Foreskin melanocyte (primary cell): ENCODE measurements at places on chromosomes 1 and 21.
A peak's percentile ranks its signal among the peaks of the same experiment; 100 is the strongest.

GRCh38 chr1:168112673-168113305, 23.9 kb downstream of the GPR161 start:
- peak; percentile 83 for DNase-seq

GRCh38 chr21:41663805-41664788, 102.8 kb downstream of the RIPK4 start:
- DNase-seq: no peak

GRCh38 chr1:212671342-212672031, 28.2 kb downstream of the BATF3 start:
- no peak for DNase-seq

- DNase-seq: peak; percentile 20
These were observed 486.9 kb upstream of the USP24 start for GRCh38 chr1:55702064-55702463.

- DNase-seq: no peak
These were observed 26.2 kb downstream of the NEK2 start for GRCh38 chr1:211648980-211649934.

DNA sequence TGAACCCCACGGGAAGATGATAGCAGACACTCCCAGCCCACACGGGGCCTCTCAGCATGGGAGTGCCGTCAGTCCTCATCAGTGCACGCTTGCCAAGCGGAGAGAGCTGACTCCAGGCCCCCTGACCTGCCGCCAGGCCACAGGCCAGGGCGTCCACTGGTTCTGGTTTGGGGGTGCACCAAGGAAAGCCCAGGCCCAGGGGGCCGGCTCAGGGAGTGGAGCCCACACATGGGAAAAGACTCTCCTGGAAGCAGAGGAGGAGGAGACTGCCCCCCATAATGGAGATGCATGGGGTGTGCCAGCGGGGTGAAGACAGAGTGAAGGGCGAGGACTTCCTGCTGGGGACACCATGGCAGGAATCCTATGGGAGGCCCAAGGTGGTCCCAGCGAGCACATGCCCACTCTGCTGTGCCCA, 6.4 kb downstream of the TRIM11 start:
- DNase-seq: no peak

- DNase-seq: no peak
These were observed 265.2 kb upstream of the B3GALT2 start for GRCh38 chr1:193451606-193452005.

GRCh38 chr21:34820051-34820450, 151.3 kb downstream of the CLIC6 start:
- no peak for DNase-seq

GRCh38 chr1:87004857-87005256, 90.4 kb downstream of the HS2ST1 start:
- no peak for DNase-seq

- DNase-seq: no peak
These were observed 669.9 kb upstream of the PKN2 start for GRCh38 chr1:88014131-88014530.

- DNase-seq: no peak
These were observed 143.8 kb downstream of the DAB1 start for GRCh38 chr1:57279909-57280666.

GRCh38 chr1:10942542-10942912, 69.9 kb upstream of the TARDBP start:
- no peak for DNase-seq

GRCh38 chr1:215022741-215023141, 59.8 kb upstream of the KCNK2 start:
- DNase-seq: no peak
